ENCODE measurements at places on chromosomes 7 and 10.

- DNase-seq = no peak
These were observed 140.9 kb upstream of the NPS start for GRCh38 chr10:127408112-127408710.

- DNase-seq = no peak
These were observed 95.9 kb downstream of the ZNRF2 start for GRCh38 chr7:30380294-30380693.

DNA sequence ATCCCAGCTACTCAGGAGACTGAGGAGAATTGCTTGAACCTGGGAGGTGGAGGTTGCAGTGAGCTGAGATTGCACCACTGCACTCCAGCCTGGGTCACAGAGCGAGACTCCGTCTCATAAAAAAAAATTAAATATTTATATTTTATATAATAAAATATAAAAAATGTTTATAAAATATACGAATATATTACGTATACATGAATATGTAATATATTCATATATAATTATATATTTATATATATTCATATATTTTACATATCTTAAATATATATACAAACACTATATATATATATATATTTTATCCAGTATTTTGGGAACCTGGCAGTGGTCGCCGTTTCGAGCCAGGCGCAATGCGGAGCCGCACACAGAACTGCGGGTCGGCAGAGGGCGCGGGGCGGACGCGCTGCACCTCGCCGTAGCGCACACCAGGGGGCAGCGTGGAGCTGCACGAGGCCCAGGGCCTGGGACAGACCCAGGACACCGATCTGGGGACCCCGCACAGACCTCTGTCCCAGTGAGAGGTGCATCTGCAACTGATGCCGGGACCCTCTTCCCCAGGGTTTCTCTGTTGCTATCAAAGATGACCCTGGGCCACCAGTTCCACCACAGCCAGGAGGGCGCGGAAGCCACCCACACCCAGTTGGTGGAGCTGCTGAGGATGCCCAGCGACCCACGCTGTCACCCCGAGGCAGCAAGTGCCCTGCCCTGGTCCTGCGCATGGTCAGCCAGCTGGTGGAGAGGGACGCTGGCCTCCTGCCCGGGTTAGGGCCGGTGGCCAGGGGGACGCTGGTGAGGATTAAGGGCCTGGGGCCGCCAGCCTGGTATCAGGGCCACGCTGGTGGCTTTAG is 22.7 kb downstream of the AP5Z1 start:
- peak; percentile 57 for DNase-seq

DNA sequence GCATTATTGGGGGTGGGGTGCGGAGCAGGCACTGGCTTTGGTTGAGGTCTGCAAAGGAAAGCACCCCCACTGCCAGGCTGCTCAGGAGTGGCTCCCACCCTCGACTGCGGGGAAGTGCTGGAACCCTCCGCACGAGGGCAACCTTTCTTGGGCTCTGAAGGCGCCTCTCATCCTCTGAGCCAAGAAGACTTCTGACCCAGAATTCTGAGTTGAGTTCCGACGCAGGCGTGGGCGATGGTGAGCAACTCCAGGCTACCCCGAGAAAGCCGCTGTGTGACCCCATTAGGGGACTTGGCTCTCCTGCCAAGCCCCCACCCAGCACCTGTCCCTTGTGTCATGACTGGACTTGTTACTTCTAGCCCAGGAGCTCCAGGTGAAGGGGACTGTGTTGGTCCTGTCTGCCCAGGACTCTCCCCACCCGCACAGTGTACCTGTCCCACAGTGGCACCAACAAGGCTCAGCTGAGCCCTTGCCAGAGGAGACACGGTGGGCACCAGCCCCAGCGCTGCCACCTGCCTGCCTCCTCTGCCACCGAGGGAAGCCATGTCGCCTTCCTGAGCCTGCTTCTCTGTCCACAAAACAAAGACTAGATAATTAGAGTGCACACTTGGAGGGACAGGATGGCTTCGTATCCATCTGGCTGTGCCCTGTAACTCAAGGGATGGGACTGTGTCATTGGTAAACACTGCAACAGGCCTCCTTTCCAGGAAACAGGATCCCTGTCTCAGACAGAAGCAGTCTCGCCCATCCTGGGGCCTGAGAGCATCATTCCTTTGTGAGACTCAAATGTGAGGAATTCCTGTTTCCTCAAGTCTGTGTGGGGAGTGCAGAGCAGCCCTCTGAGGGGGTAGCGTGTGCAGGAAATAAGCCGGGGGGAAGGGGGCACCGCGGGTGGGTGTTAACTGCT is 128.8 kb downstream of the LHPP start:
- no peak for DNase-seq

DNA sequence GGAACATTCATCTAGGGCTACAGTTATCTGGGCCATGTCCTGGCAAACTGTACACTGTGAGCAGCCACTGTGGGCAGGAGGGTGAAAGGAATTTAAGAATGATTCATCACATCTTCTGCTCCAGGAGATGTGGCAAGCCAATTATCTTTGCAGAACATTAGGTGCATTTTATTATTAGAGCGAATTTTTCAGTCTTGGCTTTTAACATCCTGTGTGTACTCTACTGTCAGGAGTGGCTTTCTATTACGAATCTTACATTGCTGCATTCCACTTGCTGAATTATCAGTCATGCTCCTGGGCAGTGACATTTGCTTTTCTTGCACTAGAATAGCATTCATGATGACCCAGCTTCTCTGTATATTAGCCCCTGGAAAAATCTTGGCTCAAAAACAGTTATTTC is 109.2 kb upstream of the TARP start:
- no peak for DNase-seq

GRCh38 chr7:130893441-130893894 is 159.5 kb upstream of the KLF14 start:
- no peak for DNase-seq

GRCh38 chr7:115840702-115841101 is 189.9 kb downstream of the TFEC start:
- no peak for DNase-seq

- DNase-seq = no peak
These were observed 50.3 kb upstream of the MACC1 start for GRCh38 chr7:20267482-20267881.

GRCh38 chr7:91690541-91691070 is 189.9 kb downstream of the MTERF1 start:
- DNase-seq = no peak

GRCh38 chr7:18405726-18406125 is 89.8 kb upstream of the HDAC9 start:
- DNase-seq = no peak

GRCh38 chr7:138254444-138254843 is 178.2 kb downstream of the AKR1D1 start:
- DNase-seq = no peak

DNA sequence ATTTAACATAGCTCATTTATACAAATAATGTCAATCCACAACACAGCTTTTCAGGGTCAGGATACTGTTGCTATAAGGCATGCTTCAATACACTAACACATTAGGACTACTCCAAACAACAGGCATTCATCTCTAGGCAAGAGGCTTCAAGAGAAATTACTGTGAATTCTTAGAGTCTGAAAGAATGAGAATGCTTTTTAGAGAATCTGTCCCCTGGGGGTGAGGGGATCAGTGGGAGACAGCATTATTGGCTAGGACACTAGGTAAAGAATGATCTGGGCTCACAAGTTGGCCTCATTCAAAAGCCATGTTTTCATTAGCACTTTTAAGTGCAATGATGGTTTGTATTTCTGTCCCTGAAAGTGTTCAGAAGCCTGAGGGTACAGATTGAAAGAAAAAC is 132.6 kb downstream of the SEMA3D start:
- no peak for DNase-seq

DNA sequence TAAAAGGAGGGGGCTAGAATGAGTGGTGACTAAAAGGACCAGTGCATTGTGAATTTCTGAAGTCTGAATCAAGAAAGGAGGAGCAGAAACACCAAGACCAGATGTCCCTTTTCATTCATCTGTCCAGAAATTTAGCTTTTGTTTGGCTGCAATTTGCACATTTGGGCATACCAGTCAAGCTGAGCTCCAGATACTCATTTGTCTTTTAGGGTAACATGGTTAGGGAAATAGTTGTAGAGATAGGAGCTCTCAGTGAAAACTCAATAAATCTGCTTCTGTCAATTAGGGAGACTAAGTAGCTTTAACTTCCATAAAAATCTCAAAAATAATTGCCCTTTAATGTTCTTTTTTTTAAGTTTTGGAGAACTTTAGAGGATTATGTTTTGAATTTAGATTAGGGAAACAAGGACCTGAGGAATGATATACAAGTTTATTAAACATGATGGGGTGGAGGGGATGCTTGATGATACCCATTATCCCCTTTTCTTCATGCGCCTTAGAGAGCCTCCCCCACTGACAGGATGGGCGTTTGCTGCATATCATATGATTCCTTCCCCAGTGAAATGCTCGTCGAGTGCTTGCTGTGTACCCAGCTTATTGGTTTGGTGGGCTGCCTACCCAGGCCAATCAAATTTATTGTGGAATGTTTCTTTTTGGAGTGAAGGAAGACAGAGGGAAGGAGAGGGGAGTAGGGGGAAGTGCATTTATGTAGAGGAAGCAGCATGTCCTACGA is 50.7 kb upstream of the RPA3 start:
- no peak for DNase-seq

GRCh38 chr10:81179805-81180452 is 642.2 kb downstream of the SH2D4B start:
- no peak for DNase-seq

GRCh38 chr10:34216348-34216945 is 598.6 kb downstream of the PARD3 start:
- no peak for DNase-seq

- DNase-seq = no peak
These were observed 75.6 kb upstream of the LRRC4 start for GRCh38 chr7:128106821-128107220.

DNA sequence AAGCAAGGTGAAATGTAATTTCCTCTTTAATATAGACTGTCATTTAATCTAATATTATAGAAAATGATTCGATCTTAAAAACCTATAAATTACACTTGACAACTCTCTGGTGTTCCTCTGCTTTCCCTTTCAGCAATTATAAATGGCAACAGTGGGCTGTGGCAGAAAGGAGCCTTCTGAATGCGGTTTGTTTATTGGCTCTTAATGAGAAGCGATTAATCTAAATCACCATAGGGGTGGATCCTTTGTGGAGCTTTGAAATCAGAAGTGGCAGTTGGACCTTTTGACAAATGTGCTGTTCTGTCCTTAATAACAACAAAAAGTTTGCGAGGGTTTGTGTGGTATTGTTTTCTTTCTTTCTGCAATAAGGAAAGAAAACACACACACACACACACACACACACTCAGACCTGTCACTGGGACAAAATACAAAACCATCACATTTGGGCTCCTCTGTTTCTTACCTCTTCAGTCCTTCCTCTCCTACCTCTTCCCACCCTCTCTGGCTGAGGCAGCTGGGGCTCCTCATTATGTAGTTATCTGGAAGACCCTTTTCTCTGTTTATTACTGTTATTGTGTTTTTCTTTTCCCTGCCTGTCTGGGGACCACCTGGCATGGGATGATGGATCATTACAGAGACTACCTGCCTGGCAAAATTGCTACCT is 316.2 kb downstream of the SORCS3 start:
- no peak for DNase-seq

DNA sequence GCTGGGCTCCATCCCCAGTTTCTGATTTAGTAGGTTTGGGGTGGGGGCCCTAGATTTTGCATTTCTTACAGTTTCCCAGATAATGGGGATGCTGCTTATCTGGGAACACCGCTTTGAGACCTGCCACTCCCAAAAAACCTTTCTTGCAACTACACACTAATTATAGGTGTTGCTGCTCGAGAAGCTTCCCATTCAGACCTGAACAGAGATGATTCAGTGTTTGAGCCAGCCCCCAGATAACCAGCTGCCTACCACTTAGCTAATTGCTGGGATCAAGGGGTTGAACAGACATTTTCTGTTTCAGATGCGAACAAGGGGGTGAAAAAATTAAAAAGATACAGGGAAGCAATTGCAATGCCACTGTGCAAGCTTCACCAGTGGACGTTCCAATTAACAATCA is 448.5 kb downstream of the KCNMA1 start:
- no peak for DNase-seq

DNA sequence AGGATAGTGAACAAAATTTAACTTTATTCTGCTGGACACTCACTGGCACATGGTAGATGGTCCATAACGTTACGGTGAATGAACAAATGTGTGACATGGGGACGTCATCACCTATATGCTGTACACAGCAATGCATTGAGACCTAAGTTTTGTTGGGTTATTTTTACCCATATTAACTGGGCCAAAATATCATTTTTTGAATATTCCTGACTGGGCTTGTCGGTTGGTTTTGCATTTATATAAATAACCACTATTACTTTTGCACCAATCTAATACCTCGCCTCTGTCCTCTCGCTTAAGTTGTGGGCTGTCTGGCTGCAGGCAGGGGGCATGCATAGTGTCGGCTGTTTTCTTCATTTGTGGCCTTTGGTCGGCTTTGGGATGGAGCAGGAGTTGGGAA is 161.7 kb downstream of the USP6NL start:
- DNase-seq = no peak

GRCh38 chr10:27391325-27391724 is 112.8 kb upstream of the RAB18 start:
- no peak for DNase-seq

DNA sequence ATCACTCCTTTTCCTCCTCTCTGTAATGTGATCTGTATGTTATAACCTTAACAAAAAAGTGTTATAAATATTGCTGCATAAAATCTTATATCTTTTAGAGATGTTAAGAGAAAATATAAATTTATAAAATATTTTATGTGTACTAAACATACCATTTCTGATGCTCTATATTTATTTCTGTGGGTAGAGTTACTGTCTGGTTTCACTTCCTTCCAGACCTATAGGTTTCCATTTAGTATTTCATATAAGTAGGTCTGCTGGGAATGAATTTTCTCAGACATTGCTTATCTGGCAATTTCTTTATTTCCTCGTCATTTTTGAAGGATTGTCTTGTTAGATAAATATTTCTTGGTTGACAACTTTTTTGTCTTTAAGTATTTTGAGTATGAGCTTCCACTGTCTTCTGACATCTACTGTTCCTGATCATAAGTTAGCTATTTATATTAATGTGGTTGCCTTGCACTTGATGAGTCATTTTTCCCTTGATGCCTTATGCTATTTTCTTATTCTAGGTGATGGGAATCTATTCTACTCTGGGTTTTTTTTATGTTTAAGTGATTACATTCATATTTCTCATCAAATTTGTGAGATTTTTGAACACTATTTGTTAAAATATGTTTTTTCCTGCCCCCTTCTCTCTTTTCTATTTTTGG is 11.2 kb upstream of the THSD7A start:
- DNase-seq = no peak
